ENCODE measurements at places on chromosomes 5 and 9.

DNA sequence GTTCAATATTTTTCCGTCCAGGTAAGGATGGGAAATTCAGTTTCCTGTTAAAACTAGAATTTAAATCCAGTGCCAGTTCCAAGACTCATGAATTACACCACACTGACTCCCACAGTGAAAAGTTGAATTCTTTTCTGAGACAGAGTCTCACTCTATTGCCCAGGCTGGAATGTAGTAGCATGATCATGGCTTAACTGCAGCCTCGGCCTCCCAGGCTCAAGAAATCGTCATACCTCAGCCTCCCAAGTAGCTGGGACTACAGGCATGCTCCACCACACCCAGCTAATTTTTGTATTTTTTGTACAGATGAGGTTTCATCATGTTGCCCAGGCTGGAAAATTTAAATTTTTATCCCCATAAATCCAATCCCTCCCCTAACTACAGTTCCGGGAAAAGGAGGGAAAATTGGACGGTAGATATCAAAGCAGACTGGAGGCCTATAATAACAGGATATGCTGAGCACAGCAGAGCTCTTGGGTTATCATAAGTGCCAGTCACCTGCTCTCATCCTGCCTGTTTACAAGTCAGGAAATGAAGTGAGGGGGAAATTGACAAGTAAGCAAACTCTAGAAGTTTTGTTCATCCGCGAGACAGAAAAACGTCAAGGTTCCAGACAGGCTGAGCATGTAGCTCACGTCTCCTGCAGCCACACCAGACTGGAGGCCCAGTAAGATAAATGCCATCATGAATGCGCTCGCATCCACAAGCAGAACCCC is 105.7 kb downstream of the UGCG start:
- DNase-seq: no peak

GRCh38 chr5:125261505-125262250 is 515.2 kb upstream of the ZNF608 start:
- no peak for DNase-seq

GRCh38 chr5:51202161-51202560 is 181.1 kb upstream of the ISL1 start:
- DNase-seq: no peak

GRCh38 chr9:86064220-86064619 is 35.1 kb downstream of the GOLM1 start:
- DNase-seq: no peak

DNA sequence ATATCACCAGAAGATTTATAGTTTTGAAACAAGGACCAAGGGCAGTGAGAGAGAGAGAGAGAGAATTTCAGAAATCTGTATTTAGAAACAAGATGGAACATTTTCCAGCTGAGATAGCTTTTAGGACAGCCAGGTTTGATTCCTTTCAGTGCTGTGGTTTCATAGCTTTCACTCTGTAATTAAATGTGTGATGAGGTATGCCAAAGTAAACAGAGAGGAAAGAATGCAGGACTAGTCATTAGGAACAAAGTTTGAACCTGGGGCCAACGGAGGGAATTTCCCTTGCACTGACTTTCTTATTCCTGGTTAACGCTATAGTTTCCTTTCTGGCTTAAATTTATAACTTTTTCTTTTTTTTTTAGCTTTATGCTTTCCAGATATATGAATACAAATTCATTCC is 10.0 kb upstream of the CCL28 start:
- DNase-seq: peak; percentile 77

DNA sequence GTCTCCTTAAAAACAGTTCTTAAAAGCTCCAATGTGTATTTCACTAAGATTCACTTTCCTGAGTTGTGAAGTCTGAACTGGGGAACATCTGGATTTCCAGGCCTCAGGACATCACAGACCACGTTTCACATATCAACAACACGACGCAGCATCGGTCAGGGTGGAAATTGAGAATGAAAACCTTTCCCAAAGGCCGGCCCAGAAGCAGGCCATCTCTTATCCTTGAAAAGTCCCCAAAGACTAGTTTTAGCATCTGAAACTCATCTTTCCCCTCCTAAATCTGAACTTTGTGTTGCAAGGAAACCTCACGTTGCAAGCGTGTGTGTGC is 96.4 kb upstream of the COL5A1 start:
- DNase-seq: no peak

- DNase-seq: no peak
Measured at GRCh38 chr9:131728961-131729360, 10.9 kb downstream of the RAPGEF1 start.

GRCh38 chr5:142183561-142183960 is 75.0 kb downstream of the NDFIP1 start:
- DNase-seq: no peak

DNA sequence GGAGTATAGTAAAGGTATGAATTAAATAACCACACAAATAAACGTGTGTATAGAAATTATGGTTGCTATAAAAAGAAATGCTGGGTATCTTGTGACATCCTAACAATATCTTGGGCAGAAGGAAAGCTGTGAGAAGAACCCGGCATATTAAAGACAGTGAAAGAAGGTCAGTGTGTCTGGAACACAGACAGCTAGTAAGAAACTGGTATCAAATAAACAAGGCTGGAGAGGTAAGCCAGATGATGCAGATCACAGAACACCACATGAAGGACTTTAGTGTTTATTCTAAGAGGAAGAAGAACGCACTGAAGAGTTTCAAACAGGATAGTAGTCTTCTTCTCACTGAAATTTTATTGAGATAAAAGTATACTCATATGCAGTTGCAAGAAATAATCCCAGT is 24.4 kb downstream of the TMEM245 start:
- no peak for DNase-seq
